ENCODE measurements at places on chromosomes 1 and 21. TPM values are rescaled to one million over a fixed set of nuclear protein-coding genes. Genes with fewer than 3 reads are reported as not detected.

Gene FABP3
- total RNA-seq, result 54.1 TPM

Gene LORICRIN
- 0.45 TPM for total RNA-seq

Gene CDK18
- 16.2 TPM for total RNA-seq

Gene S100A10
- 72.1 TPM for total RNA-seq

- DNase-seq, result no peak
- H3K36me3 ChIP-seq, result no peaks in the 10 kb centered on the region
- H3K4me3 ChIP-seq, result no peak overlapping the region
- no peaks in the 10 kb centered on the region for H3K4me1 ChIP-seq
Observed at GRCh38 chr1:192442736-192443135, 125.9 kb downstream of the RGS21 start.

DNA sequence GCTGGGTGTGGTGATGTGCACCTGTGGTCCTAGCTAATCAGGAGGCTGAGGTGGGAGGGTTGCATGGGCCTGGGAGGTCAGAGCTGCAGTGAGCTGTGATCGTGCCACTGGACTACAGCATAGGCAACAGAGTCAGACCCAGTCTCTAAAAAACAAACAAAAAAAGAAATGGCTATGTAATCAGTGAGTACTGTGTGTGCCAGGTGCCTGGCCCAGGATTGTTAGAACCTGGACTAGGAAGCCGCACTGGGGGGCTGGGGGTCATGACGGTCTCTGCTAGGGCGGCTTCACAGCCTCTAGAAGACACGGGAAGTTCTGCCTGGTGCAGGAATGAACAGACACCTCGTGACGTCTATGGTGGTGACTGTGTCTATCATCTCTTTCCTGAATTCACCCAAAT, 8.5 kb downstream of the TMEM9 start:
- H3K36me3 ChIP-seq, result peaks cover 30% of the 10 kb centered on the region
- no peak overlapping the region for H3K27ac ChIP-seq
- no peak overlapping the region for H3K4me3 ChIP-seq
- DNase-seq, result no peak
- no peaks in the 10 kb centered on the region for H3K27me3 ChIP-seq

DNA sequence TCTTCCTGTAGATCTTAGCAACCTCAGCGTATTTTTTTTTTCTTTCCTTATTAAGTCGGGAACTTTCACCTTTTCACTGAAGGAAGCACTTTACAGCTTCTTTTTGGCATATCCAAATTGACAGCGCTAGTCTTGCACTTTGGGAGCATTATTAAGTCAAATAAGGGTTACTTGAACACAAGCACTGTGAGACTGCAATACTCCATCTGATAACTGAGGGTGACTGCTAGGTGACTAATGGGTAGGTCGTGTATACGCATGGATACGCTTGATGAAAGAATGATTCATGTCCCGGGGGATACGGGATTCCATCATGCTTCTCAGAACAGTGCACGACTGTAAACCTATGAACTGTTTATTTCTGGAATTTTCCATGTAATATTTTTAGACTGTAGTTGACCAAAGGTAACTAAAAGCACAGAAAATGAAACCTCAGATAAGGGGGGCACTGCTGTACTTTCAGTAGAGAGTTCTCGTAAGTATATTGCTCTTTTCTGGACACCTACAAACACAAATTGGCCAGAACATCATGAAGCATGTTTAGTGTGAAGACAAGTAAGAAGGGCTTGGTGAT, 364.7 kb downstream of the SMYD3 start:
- H3K27ac ChIP-seq, result no peak overlapping the region
- DNase-seq, result no peak
- no peaks in the 10 kb centered on the region for H3K36me3 ChIP-seq

- H3K27me3 ChIP-seq, result no peaks in the 10 kb centered on the region
- no peak overlapping the region for H3K4me3 ChIP-seq
- no peak overlapping the region for H3K27ac ChIP-seq
- no peaks in the 10 kb centered on the region for H3K36me3 ChIP-seq
Observed at GRCh38 chr21:40684726-40685125, 162.2 kb downstream of the DSCAM start.

- H3K4me1 ChIP-seq, result no peaks in the 10 kb centered on the region
- no peaks in the 10 kb centered on the region for H3K36me3 ChIP-seq
- H3K4me3 ChIP-seq, result no peak overlapping the region
- H3K27me3 ChIP-seq, result no peaks in the 10 kb centered on the region
Observed at GRCh38 chr1:231062500-231063270, 22.6 kb upstream of the FAM89A start.

DNA sequence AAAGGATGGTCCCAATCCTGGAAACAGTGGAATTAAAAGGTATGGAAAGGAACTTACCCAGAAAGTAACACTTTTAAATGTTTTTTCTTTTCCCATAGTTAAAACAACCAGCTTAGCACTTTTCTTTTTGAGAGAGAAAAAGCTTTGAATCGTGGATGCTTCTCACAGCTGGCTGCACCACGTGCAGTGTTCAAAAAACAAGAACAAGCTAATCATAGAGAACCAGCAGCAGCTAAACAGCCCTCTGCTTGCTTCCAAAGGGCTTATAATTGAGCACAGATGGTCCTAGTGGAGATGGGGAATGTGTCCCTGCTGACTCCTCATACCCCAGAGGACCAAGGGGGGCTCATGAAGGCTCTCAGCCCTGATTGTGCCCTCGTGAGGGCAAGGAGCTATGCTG, 26.4 kb downstream of the UTP25 start:
- H3K27ac ChIP-seq, result no peak overlapping the region
- H3K4me3 ChIP-seq, result no peak overlapping the region

GRCh38 chr21:42392731-42393442, 3.0 kb downstream of the TMPRSS3 start:
- H3K27ac ChIP-seq, result no peak overlapping the region
- H3K4me3 ChIP-seq, result no peak overlapping the region
- H3K27me3 ChIP-seq, result no peaks in the 10 kb centered on the region

- no peaks in the 10 kb centered on the region for H3K4me1 ChIP-seq
- no peak overlapping the region for H3K4me3 ChIP-seq
- H3K27ac ChIP-seq, result no peak overlapping the region
- DNase-seq, result no peak
- H3K36me3 ChIP-seq, result no peaks in the 10 kb centered on the region
Observed at GRCh38 chr1:87202922-87203655, 125.6 kb upstream of the LMO4 start.

DNA sequence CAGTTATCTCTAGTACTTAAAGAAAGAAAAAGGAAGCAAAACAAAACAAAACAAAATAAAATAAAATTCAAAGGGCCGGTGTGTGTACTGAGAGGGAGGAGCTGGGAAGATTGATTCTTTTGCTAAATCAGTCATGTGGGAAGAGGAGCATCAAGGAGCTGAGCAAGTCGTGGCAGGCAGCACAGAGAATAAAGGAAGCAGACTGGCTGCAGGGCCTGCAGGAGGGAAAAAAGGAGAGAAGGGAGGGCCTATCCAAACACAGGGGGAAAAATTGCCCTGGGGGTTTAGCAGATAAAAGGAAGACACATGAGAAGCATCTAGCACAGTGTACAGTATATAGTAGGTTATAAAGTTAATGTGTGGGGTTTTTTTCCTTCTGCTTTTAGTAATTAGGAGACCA, 27.6 kb downstream of the AGO4 start:
- H3K4me1 ChIP-seq, result no peaks in the 10 kb centered on the region
- no peak for DNase-seq
- H3K4me3 ChIP-seq, result no peak overlapping the region
- peaks cover 9% of the 10 kb centered on the region for H3K36me3 ChIP-seq
- peak overlapping the region; percentile 30 for H3K27ac ChIP-seq
